SJSA1 (cell line): ENCODE measurements at places on chromosomes 16 and 17.

DNA sequence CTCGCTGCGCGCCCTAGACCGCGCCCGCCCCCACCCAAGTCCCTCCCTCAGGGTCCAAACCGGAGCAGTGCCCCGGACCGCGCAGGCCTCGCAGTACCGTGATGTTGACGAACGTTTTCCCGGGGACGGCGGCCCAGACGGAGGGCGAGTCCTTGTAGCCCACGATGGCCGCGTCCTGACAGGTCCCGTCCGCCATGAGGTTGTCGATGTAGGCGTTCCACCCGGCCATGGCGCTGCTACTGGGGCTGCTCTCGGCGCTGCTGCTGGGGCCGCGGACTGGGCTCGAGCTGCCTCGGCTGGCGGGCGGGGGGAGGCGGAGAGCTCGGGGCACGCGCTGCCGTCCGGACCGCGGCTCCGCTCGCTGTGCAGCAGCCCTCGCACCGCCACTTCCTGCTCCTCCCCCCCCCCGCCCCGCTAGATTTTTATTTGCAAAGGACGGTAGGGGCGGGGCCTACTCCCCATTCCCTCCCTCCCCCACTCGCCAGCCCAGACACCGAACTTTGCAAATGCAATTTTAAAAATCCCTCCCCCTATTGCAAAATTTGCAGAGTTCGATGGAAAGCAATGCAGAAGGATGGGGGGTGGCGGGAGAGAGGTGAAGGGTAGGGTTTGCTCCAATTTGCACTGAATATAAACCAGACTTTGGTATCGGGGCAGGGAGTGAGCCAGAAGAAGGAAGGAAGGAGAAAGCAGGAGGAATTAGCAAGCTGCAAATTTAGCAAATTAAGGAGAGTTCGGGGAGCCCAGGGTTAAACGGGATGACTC lies at the start of gene PFN1:
PFN1 (minus strand) TSS at position 365 of the 765 bp plus-strand sequence; CDS start at position 229, 136 bp downstream.
- peak; percentile 89 for DNase-seq

DNA sequence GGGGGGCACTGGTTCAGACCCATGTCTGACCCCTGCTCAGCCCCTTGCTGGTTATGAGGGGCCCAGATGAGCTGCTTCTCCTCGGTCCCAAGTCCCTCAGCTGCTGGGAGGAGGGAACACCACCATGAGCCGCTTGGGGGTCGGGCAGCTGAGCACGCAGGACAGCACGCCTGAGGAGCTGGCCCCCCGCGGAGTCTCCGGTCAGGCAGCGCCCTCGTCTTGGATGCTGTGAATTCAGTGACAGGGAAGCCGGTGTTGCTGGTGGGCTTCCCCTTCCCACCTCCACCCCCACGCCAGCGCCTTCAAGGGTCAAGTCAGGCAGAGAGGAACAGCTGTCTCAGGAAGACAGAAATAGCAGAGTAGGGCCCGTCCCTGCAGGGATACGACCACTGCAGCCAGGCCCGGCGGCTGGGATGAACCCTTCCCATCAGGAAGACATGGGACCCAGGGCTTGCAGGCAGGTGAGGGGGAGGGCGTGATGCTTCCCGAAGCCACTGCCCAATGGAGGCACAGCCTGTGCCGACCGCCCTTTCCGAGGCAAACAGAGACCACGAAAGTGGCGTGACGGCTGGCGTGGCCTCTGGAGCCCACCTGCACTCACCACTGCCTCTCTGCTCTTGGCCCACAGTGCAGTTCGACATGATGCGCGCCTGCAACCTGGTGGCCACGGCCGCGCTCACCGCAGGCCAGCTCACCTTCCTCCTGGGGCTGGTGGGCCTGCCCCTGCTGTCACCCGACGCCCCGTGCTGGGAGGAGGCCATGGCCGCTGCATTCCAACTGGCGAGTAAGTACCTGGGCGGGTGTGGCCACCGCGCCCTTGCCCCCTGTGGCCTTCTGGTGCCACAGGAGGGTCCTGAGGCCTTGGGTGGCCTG lies 8.1 kb downstream of the TMEM204 start:
- no peak for DNase-seq

GRCh38 chr17:47621293-47622179 lies 28.2 kb upstream of the KPNB1 start:
- peak; percentile 96 for DNase-seq

- DNase-seq = no peak
Observed at GRCh38 chr17:77546772-77547241, 406.0 kb downstream of the SEC14L1 start.

GRCh38 chr16:84643180-84643583 lies 5.1 kb upstream of the KLHL36 start:
- peak; percentile 76 for DNase-seq

DNA sequence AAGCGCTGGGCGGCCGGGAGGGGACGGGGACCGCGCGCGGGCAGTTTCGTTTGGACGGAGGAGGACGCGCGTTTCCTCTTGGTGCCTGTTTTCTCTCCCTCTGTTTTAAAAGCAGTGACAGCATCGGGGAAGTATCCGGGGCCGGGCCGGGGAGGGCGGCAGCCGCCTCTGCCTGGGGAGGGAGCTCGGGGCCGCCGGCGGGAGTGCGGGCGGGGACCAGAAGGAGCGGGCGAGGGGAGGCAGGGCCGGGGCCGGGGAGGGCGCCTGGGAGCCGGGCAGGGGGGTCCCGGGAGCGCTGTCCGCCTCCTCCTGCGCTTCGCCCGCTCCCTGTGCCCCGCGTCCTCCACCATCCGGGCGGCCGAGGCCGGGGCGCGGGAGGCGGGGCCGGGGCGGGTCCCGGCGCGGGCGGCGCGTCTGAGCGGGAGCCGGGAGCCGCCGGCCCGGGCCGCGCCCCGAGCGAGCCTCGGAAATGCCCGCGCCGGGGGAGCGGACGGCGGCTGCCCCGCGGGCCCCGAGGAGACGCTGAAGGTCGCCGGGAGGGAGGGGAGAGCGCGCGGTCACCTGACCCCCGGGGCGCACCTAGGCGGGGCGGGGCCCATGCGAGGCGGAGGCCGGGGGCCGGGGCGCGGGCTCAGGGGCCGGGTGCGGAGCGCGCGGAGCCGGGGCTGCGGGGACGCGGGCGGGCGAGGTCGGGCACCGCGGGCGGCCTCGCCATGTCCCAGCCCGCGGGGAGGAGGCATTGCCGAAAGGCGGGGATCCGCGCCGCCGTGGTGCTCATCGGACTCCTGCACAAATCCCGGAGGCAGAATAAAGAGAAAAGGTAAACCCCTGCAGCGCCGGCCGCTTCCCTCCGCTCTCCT lies 57.3 kb downstream of the RAP1GAP2 start:
- peak; percentile 57 for DNase-seq
